Activated T-cell treated with anti-CD3 and anti-CD28 coated beads, Interleukin-2, amount 50 U/mL, for 72 hours (primary cell): ENCODE measurements at places on chromosomes 6 and 20. TPM values are rescaled to one million over a fixed set of nuclear protein-coding genes. Genes with fewer than 3 reads are reported as not detected.

- no peaks in the 10 kb centered on the region for H3K36me3 ChIP-seq
- no peak for DNase-seq
- H3K4me1 ChIP-seq, result peaks cover 3% of the 10 kb centered on the region
- no peak overlapping the region for H3K4me3 ChIP-seq
- H3K27ac ChIP-seq, result no peak overlapping the region
- peaks cover 22% of the 10 kb centered on the region for H3K27me3 ChIP-seq
Measured at GRCh38 chr6:159201336-159201735, 32.1 kb downstream of the FNDC1 start.

- no peak overlapping the region for H3K27ac ChIP-seq
- H3K27me3 ChIP-seq, result no peaks in the 10 kb centered on the region
- H3K36me3 ChIP-seq, result no peaks in the 10 kb centered on the region
- no peak overlapping the region for H3K4me3 ChIP-seq
- peaks cover 76% of the 10 kb centered on the region for H3K4me1 ChIP-seq
Measured at GRCh38 chr20:32970973-32971300, 33.3 kb downstream of the SUN5 start.

DNA sequence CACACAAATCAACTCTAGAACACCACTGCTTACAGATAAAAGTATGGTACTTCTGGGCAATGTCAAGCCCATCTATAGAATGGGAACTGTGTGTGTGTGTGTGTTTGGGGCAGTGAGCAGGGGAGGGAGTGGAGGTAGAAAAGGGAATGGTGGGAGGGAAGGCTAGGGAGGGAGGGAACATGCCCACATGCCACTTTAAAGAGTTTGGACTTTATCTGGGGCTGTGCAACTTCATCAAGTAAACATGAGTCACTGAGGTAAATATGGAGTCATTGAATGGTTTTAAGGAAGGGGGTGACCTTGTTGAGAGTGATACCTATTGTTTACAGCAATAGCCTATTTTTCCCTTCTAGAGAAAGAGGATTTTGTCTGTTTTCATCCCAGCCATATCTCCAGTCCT is 22.5 kb upstream of the RNGTT start:
- H3K27ac ChIP-seq, result no peak overlapping the region
- H3K4me3 ChIP-seq, result no peak overlapping the region
- no peaks in the 10 kb centered on the region for H3K36me3 ChIP-seq
- no peaks in the 10 kb centered on the region for H3K27me3 ChIP-seq
- no peak for DNase-seq

- H3K27ac ChIP-seq, result no peak overlapping the region
- no peak overlapping the region for H3K4me3 ChIP-seq
- no peaks in the 10 kb centered on the region for H3K36me3 ChIP-seq
- no peaks in the 10 kb centered on the region for H3K4me1 ChIP-seq
- DNase-seq, result no peak
Measured at GRCh38 chr6:143976806-143977349, 31.2 kb downstream of the PLAGL1 start.

DNA sequence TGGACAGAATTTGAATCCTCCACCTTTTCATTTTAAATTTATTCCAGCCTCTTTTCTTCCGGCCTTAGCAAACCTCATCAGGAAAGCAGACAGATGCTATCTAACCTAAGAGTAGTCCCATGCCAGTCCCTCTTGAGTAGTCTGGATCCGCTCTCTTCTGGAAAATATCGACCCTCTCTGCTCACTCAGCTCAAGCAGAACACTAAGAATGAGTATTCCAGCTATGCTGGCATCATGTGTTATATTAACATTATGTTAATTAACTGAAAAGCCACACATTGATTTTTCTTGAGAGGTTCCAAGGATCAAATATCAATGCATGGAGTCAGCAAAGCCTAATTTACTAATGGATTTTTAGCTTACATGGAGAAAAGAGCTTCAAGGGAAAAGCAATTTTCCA is 161.4 kb downstream of the ID4 start:
- H3K4me1 ChIP-seq, result no peaks in the 10 kb centered on the region
- H3K4me3 ChIP-seq, result no peak overlapping the region
- H3K27ac ChIP-seq, result no peak overlapping the region
- H3K36me3 ChIP-seq, result peaks cover 3% of the 10 kb centered on the region
- DNase-seq, result no peak

- H3K27me3 ChIP-seq, result no peaks in the 10 kb centered on the region
- no peak overlapping the region for H3K4me3 ChIP-seq
- H3K36me3 ChIP-seq, result peaks cover 3% of the 10 kb centered on the region
- peak overlapping the region; percentile 34 for H3K27ac ChIP-seq
Measured at GRCh38 chr20:4950437-4950836, 50.9 kb downstream of the SLC23A2 start.

DNA sequence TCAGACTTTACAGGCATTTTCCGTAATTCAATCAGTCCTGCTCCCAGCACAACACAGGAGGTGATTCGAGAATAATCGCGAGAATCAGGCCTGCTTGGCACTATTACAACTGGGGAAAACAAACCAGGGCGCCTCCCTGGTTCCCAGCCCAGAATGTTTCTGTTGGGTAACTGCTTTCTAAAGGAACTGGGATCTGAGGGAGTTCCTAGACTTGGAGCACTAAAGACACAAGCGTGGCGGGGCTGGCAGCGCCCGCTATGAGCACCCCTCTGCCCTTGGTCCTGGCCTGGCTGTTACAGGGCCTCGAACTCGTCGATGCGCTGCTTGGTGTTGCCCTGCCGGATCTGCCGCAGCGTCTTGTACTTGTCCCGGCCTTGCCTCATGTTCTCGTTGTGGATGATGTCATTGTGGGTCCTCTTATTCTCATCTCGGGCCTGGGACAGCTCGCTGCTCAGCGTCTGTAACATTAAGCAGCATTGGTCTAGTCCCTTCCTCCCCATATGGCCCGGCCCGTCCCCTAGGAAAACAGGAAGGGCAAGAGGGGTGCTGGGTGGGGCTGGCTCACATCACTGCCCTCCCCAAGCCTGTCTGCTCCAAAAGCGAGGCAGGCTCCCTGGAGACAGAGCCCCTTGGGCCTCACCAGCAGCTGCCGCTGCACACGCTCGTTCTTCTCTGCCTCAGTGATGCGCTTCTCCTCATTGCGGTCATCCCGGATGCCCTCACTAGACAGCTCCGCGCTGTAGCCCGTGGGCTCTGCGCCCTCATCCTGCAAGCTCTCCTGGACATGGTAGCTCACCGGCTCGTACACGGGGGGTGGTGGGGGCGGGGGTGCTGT is 52.3 kb downstream of the EZR start:
- H3K36me3 ChIP-seq, result peaks cover 21% of the 10 kb centered on the region
- no peaks in the 10 kb centered on the region for H3K27me3 ChIP-seq
- H3K27ac ChIP-seq, result peak overlapping the region; percentile 91
- H3K4me3 ChIP-seq, result no peak overlapping the region
- H3K4me1 ChIP-seq, result peaks cover 33% of the 10 kb centered on the region
- no peak for DNase-seq

- peaks cover 33% of the 10 kb centered on the region for H3K27me3 ChIP-seq
- peaks cover 12% of the 10 kb centered on the region for H3K4me1 ChIP-seq
- H3K36me3 ChIP-seq, result no peaks in the 10 kb centered on the region
- H3K27ac ChIP-seq, result no peak overlapping the region
Measured at GRCh38 chr6:149859368-149859767, 4.8 kb downstream of the LRP11 start.

GRCh38 chr6:13253272-13253671 is 75.1 kb downstream of the TBC1D7 start:
- no peaks in the 10 kb centered on the region for H3K36me3 ChIP-seq
- no peak overlapping the region for H3K27ac ChIP-seq
- no peak overlapping the region for H3K4me3 ChIP-seq
- no peaks in the 10 kb centered on the region for H3K4me1 ChIP-seq
- DNase-seq, result no peak

- DNase-seq, result peak; percentile 37
- peaks cover 11% of the 10 kb centered on the region for H3K27me3 ChIP-seq
- peaks cover 46% of the 10 kb centered on the region for H3K4me1 ChIP-seq
- H3K4me3 ChIP-seq, result peak overlapping the region; percentile 24
- H3K27ac ChIP-seq, result peak overlapping the region; percentile 31
- peaks cover 28% of the 10 kb centered on the region for H3K36me3 ChIP-seq
Measured at GRCh38 chr6:157443066-157443800, 62.2 kb downstream of the ZDHHC14 start.

DNA sequence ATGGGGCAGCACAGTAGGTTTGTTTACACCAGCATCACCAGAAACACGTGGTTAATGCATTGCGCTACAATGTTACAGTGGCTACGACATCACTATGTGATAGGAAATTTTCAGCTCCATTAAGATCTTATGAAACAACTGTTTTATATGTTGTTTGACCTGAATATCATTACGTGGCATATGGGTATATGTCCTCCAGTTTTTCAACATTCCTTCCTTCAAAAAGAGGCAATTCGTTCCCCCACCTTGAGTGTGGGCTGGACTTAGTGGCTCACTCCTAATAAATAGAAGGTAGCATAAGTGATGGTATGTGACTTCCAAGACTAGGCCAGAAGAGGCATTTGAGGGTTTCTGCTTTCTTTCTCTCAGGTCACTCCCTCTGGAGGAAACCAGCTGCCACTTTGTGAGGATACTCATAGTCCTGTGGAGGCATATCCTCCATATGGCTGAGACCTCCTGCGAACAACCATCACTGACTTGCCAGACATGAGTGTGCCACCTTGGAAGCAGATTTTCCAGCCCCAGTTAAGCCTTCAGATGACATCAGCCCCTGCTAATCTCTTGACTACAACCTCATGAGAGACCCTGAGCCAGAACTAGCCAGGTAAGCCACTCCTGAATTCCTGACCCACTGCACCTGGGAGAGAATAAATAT is 2.3 kb upstream of the TRAM2 start:
- H3K4me1 ChIP-seq, result peaks cover 25% of the 10 kb centered on the region
- H3K36me3 ChIP-seq, result peaks cover 1% of the 10 kb centered on the region
- peak overlapping the region; percentile 13 for H3K4me3 ChIP-seq
- H3K27ac ChIP-seq, result no peak overlapping the region

- H3K27ac ChIP-seq, result no peak overlapping the region
- no peak overlapping the region for H3K4me3 ChIP-seq
- peaks cover 6% of the 10 kb centered on the region for H3K4me1 ChIP-seq
- H3K27me3 ChIP-seq, result peaks cover 10% of the 10 kb centered on the region
- DNase-seq, result no peak
Measured at GRCh38 chr6:16278048-16278724, 39.8 kb downstream of the GMPR start.

- no peak for DNase-seq
- no peaks in the 10 kb centered on the region for H3K36me3 ChIP-seq
- H3K4me1 ChIP-seq, result no peaks in the 10 kb centered on the region
- no peak overlapping the region for H3K27ac ChIP-seq
- H3K4me3 ChIP-seq, result no peak overlapping the region
- H3K27me3 ChIP-seq, result no peaks in the 10 kb centered on the region
Measured at GRCh38 chr6:7431313-7431673, 41.7 kb downstream of the RIOK1 start.

GRCh38 chr6:160256445-160256844 is 2.2 kb downstream of the SLC22A2 start:
- DNase-seq, result no peak
- no peaks in the 10 kb centered on the region for H3K36me3 ChIP-seq
- H3K4me1 ChIP-seq, result peaks cover 5% of the 10 kb centered on the region
- H3K4me3 ChIP-seq, result no peak overlapping the region
- no peak overlapping the region for H3K27ac ChIP-seq

DNA sequence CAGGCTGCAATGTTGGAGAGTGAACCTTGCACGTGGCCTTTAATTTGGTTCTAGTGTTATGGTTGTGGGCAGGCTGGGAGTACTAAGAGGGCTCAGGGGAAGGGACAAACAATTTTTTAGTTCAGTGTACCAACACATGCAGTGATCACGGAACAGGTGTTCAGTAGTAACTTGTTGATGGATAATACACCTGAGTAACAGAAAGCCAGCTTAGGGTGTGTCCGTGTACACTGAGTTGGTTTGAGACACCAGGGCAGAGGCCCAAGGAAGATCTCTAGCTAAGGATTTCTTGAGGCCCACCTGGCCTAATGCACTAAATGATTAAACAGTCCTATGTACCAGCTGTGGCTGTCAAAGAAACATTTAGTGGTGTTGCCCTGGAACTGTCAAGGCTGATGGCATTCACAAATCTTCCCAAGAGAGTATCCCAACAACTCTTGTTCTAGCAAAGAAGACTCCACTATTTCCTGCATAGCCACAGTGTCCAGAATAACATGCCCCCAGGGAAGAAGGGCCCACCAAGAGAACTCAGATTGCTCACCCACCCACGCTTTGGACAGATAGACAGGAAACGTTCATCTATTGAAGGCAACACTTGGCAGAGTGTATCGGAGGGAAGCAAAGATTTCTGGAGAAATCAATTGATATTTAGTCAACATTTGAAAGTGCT is 60.0 kb downstream of the CD83 start:
- H3K36me3 ChIP-seq, result peaks cover 4% of the 10 kb centered on the region
- DNase-seq, result no peak
- H3K27me3 ChIP-seq, result peaks cover 7% of the 10 kb centered on the region

GRCh38 chr20:36408219-36408618 is 102.1 kb downstream of the DLGAP4 start:
- H3K27me3 ChIP-seq, result peaks cover 14% of the 10 kb centered on the region
- no peaks in the 10 kb centered on the region for H3K36me3 ChIP-seq
- no peak overlapping the region for H3K4me3 ChIP-seq
- no peak for DNase-seq

DNA sequence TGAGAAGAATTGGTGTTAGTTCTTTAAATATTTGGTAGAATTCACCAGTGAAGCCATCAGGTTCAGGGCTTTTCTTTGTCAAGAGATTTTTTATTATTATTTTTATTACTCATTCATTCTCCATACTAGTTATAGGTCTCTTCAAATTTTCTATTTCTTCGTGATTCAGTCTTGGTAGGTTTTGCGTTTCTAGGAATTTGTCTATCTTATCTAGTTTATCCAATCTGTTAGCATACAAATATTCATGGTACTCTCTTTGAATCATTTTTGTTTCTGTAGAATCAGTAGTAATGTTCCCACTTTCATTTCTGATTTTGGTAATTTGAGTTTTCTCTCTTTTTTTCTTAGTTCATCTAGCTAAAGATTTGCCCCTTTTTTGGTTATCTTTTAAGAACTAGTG is 52.3 kb upstream of the PRDM1 start:
- peaks cover 11% of the 10 kb centered on the region for H3K27me3 ChIP-seq
- H3K4me1 ChIP-seq, result peaks cover 26% of the 10 kb centered on the region
- no peak overlapping the region for H3K4me3 ChIP-seq
- peaks cover 17% of the 10 kb centered on the region for H3K36me3 ChIP-seq

Gene TAP1
- 328 TPM for total RNA-seq

Gene C6orf163
- total RNA-seq, result 2.7 TPM

Gene OR2H1
- not detected for total RNA-seq

Gene PPP1R16B
- total RNA-seq, result 143 TPM

Gene HTR1E
- total RNA-seq, result not detected

Gene SRMS
- total RNA-seq, result not detected
